ENCODE measurements at places on chromosomes 1 and 21. TPM values are rescaled to one million over a fixed set of nuclear protein-coding genes. Genes with fewer than 3 reads are reported as not detected.
A peak's percentile ranks its signal among the peaks of the same experiment; 100 is the strongest.

The IVL gene
- not detected for total RNA-seq

DNA sequence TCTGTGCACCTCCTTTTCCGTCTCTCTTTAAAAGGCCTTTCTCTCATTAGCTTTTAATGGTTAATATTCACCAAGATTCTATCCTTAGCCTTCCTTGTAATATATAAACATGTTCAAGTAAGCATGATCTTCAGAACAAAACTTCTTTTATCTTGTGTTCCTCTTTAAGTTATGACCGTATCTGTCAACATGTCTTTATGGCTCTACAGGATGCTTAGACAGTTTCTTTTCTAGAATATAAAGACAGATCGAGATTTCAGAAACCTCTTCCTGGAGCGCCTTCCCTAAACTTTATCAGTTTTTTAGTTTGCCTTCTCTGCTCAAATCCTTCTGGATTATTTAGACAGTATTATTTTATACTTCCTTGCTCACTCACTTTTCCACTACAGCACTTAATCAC is 7.2 kb downstream of the RO60 start:
- H3K27me3 ChIP-seq = no peaks in the 10 kb centered on the region
- H3K4me1 ChIP-seq = no peaks in the 10 kb centered on the region
- H3K36me3 ChIP-seq = peaks cover 5% of the 10 kb centered on the region
- DNase-seq = no peak
- no peak overlapping the region for H3K27ac ChIP-seq

GRCh38 chr1:119254067-119254720 is 113.7 kb upstream of the WARS2 start:
- H3K27ac ChIP-seq = no peak overlapping the region
- no peaks in the 10 kb centered on the region for H3K4me1 ChIP-seq
- peaks cover 1% of the 10 kb centered on the region for H3K36me3 ChIP-seq
- no peak for DNase-seq
- H3K27me3 ChIP-seq = no peaks in the 10 kb centered on the region
- no peak overlapping the region for H3K4me3 ChIP-seq

DNA sequence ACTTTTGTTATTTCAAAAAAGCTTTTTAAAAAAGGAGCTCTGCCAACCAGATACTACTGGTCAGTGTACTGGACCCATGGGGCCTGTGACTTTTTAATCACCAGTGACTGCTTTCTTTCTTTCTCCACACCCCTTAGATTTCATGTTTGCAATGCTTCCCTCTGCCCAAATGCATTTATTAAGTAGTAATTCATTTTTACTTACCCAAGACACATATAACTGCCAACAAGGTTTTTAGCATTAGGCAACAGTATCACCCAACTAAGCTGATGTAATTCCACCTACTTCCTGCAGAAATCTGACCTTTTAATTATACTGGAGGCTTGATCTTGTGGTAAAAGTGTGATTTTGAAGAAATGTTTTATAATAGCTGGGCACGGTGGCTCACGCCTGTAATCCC is 12.5 kb downstream of the MECR start:
- no peak for DNase-seq
- no peaks in the 10 kb centered on the region for H3K4me1 ChIP-seq
- no peak overlapping the region for H3K27ac ChIP-seq

DNA sequence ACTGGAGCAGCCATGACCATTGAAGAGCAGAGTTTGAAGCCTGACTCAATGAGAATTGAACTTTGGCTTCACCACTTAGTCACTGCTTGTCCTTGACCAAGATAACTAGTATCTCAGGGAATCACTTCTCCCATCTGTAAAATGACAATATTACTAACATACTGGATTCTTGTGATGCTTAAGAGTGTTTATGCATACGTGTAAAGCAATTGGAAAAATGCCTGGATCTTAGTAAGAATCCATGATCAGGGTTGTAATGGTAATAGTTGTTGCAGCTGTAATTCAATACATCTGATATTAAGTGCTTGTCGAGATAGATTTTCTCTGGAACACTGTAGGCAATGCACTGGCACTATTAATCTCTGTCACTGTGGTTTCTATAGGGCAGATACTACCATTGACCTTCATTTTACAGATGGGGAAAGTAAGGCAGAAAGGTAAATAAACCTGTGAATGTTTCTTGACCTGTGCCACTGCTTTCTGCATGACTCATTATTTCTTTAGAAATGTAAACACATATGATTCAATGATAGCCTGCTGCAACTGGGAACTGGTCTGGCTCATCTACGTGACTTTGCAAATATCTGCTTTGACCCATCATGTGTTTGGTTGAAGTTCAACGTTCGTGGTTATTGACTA is 662.5 kb downstream of the PLA2G4A start:
- no peaks in the 10 kb centered on the region for H3K27me3 ChIP-seq
- DNase-seq = no peak
- H3K4me3 ChIP-seq = no peak overlapping the region
- H3K27ac ChIP-seq = no peak overlapping the region
- H3K4me1 ChIP-seq = peaks cover 1% of the 10 kb centered on the region

DNA sequence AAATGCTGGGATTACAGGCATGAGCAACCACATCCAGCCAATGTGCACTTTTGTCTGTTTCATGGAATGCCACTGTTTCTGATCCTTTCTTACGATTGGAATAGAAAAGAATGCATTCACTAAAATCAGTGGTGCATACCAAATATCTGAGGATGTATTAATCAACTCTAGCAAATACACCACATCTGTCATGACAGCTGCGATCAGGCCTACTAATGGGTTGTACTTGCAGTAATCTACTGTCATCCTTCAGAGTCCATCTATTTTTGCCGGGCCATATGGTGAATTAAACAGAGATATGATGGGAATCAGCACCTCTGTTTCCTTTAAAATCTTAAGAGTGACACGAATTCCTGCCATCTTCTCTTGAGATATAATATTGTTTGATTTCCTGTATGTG is 8.5 kb upstream of the USP1 start:
- DNase-seq = no peak
- H3K4me3 ChIP-seq = no peak overlapping the region
- no peaks in the 10 kb centered on the region for H3K36me3 ChIP-seq

- no peaks in the 10 kb centered on the region for H3K36me3 ChIP-seq
- H3K27ac ChIP-seq = no peak overlapping the region
- H3K4me3 ChIP-seq = no peak overlapping the region
- H3K27me3 ChIP-seq = no peaks in the 10 kb centered on the region
These were observed 9.2 kb upstream of the H6PD start for GRCh38 chr1:9225411-9225785.

DNA sequence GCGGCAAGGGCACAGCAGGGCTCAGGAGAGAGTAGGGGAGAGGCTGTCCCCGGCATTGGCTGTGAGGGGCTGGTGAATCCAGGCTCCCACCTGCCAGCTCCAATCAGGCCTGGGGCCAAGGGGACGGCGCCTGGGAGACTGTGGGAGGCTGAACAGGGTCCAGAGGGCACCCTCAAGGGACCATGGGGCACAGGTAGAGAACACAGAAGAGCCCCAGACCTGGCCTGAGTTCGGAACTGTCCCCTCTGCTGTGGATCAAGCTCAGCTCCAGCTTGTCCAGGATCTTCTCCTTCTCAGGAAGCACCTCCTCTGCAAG is 67.0 kb downstream of the KCNAB2 start:
- no peak for DNase-seq
- H3K27ac ChIP-seq = no peak overlapping the region
- H3K4me1 ChIP-seq = no peaks in the 10 kb centered on the region
- no peak overlapping the region for H3K4me3 ChIP-seq

DNA sequence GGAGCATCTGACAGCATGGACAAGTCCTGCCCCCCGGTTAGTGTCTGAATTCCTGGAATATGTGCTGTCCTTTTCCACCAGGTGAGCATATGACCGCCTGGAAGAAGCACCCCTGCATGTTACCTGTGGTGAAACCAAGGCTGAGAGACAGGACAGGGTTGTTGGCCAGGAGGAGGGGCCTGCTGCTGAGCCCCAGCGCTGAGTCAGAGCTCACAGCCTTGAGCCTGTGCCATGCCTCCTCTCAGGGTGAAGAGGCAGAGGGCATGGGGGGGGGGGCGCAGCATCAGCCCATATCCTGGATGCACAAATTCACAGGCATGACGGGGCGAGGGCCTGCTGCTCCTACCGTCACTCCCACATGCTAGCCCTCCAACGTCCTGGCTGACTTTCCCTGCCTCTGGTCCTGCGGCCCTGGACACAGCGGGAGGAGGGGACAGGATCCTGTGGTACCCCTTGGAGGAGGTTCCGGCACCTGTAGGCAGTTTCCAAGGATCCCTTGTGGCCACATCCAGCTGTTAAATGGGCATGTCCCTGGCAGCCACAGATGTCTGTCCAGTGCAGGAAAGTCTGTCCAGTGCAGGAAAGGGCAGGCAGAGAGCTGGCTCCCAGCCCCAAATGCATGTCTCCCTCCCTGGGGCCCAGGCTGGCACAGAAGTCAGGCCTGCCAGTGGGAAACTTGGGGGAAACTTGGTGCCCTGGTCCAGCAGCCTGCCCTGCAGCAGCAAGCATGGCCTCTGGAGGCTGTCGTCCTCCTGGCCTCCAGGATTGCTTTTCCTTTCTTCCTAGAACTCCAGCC is 23.9 kb downstream of the TTC34 start:
- H3K36me3 ChIP-seq = peaks cover 3% of the 10 kb centered on the region
- H3K4me1 ChIP-seq = no peaks in the 10 kb centered on the region
- no peaks in the 10 kb centered on the region for H3K27me3 ChIP-seq
- no peak overlapping the region for H3K4me3 ChIP-seq
- no peak overlapping the region for H3K27ac ChIP-seq
- DNase-seq = peak; percentile 6

The OR2T33 gene
- total RNA-seq = not detected

- no peak for DNase-seq
- no peak overlapping the region for H3K27ac ChIP-seq
- peaks cover 2% of the 10 kb centered on the region for H3K36me3 ChIP-seq
- H3K27me3 ChIP-seq = no peaks in the 10 kb centered on the region
These were observed 191.7 kb upstream of the ARHGEF16 start for GRCh38 chr1:3262681-3263286.

GRCh38 chr1:32876341-32877210 is 5.9 kb upstream of the FNDC5 start:
- H3K27ac ChIP-seq = no peak overlapping the region
- peaks cover 44% of the 10 kb centered on the region for H3K27me3 ChIP-seq
- H3K4me3 ChIP-seq = no peak overlapping the region

The DNAJC28 gene
- total RNA-seq = 4.9 TPM

DNA sequence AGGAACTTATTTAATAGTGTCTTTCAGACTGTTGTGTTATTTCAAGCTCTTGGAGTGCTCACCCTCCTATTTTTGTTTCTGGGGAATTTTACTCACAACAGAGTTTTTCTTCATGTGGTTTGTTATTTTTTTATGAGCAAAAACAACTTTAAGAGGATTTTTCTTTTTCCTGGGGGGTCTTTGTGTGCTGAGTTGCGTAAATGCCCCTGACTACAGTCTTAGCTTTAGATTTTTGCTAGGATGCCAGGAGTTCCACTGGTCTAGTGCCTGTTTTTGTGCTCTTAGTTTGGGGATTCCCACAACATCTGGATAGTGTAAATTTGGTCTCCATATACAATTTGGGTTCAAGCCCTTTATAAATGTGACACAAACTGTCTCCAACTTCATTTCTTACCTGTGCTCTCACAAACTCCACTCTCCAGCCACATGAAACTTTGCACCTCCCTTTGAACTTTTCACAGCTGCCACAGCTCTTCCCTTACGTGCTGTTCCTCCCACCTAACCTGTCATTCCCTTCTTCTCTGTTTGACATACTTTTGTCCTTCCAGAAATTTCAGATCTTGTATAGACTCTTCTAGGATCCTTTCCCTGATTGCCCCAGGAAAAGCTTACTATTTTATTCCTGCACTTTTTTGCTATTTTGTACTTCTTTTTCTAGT is 180.2 kb downstream of the CRB1 start:
- peak overlapping the region; percentile 15 for H3K27ac ChIP-seq
- H3K4me3 ChIP-seq = no peak overlapping the region
- no peaks in the 10 kb centered on the region for H3K4me1 ChIP-seq
- no peaks in the 10 kb centered on the region for H3K36me3 ChIP-seq
- H3K27me3 ChIP-seq = no peaks in the 10 kb centered on the region

The LCE2C gene
- total RNA-seq = not detected

The GRIK3 gene
- 0.38 TPM for total RNA-seq

DNA sequence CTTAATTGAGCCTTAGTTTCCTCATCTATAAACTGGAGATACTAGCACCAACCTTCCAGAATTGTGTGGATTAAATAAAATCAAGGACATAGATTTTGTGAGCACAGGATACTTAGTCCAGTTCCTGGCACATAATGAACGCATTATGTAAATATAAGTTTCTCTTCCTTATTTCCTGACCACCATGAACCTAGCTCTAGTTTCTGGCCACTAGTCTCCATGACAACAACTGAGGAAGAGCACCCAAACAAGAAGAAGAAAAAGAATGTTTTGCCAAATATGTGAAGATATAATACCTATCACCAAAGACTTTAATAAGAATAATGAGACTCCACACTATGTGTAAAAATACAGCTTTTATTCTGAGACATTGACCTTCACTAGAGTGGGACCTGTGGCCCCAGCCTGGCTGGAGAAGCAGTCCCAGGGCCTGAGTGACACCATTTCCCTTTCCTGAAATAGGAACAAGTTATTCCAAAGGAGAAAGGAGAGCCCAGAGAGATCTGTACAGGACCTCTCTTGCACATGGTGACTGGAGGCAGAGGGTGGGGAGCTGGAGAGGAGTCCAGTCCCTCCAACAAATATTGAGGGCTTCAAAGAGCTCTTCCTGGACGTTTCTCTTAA is 940 bp upstream of the USF1 start:
- H3K4me1 ChIP-seq = peaks cover 10% of the 10 kb centered on the region
- no peak for DNase-seq
- H3K27ac ChIP-seq = peak overlapping the region; percentile 100
- peaks cover 5% of the 10 kb centered on the region for H3K27me3 ChIP-seq
- peaks cover 12% of the 10 kb centered on the region for H3K36me3 ChIP-seq

GRCh38 chr1:164188497-164188896 is 370.5 kb upstream of the PBX1 start:
- H3K27me3 ChIP-seq = no peaks in the 10 kb centered on the region
- no peaks in the 10 kb centered on the region for H3K36me3 ChIP-seq
- H3K4me3 ChIP-seq = no peak overlapping the region
- H3K27ac ChIP-seq = no peak overlapping the region
- no peak for DNase-seq

DNA sequence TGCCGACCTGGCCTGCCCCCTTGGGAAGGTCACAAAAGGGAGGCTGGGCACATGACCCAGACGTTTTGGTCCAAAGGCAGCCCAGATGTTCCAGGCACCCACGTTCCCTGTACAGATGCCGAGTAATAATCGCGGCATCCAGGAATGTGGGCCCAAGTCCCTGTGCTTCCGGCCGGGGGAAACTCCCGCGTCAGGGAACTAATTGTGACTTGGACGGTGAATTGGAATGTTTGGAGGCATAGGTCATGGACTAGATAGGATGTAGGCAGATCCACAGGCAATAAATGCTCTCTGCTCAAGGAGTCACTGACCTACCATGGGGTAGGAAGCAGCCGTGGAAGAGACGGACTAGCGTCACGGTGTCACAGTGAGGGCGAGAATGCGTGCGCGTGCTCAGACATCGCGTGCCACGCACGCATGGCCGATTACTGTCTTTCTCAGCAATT is 178.4 kb downstream of the DUSP10 start:
- peak overlapping the region; percentile 46 for H3K27ac ChIP-seq
- no peak for DNase-seq
- no peak overlapping the region for H3K4me3 ChIP-seq

The MPZ gene
- total RNA-seq = 4.5 TPM

Data from progenitor cell of endocrine pancreas (in vitro differentiated cells).